Right renal pelvis (tissue), 4 donors: ENCODE measurements at places on chromosomes 7 and 10.

DNA sequence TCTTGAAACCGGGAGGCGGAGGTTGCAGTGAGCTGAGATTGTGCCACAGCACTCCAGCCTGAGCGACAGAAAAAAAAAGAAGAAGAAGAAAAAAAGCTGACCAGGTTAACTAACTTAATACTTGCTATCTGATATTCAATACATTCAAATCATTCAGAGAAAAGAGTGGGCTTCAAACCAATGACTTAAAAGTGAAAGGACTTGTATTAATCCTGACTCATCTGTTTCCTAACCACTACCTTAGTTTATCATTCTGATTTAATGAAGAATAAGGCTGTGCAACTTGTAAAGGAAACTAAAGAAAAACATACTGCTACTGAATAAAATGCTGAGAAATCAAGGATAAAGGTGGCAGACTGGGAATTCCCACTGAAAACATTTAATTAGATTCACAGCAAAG, 128.4 kb downstream of the NRBF2 start:
- DNase-seq, result no peak

DNA sequence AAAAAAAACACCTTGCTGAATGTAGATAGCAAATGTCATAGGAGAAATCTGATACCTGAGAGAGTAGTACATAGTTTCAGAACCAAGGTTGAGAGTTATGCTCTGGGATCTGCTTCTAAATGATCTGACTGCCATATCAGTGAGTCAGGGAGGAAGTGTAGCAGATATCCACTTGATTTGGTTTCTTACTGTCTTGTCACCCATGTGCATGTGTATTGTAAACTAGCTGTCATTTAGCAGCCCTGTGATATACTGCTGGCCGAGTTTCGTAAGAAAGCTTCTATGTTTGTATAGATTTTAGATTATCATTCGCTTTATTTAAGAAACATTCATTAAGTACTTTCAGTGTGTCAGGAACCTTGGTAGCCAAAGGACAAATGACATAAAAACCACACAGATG, 42.0 kb downstream of the SP4 start:
- DNase-seq, result no peak

DNA sequence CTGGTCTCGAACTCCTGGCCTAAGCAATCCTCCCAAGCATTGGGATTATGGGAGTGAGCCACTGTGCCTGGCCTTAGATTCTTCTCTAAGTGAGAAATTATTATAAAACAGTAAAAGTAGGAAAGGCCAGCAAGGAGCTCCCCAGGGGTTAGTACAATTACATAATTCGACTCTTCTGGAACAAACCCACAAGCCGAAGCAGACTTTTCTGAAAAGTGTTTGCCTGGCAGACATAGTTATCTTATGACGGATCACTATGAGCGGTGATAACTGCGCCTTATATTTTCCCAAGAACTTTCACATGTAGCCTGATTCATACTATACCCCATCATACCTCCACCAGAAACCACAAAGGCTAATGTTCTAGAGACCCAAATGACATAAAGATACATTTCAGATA, 30.2 kb upstream of the SH3PXD2A start:
- no peak for DNase-seq

- no peak for DNase-seq
These were observed 17.4 kb downstream of the TRIM8 start for GRCh38 chr10:102661658-102662028.

DNA sequence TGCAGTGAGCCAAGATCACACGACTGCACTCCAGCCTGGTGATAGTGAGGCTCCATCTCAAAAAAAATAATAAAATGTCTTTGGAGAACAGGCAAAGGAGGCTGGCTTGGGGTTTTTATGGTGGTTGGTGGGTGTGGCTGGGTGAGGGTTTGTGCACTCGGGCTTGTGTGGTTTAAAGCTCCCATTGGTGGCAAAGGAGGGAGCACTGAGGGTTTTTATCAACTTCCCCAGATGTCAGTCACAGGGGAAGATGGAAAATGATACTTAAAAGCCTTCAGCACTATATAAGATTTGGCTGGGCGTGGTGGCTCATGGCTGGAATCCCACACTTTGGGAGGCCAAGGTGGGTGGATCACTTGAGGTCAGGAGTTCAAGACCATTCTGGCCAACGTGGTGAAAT, 16.3 kb upstream of the RNF216 start:
- no peak for DNase-seq

DNA sequence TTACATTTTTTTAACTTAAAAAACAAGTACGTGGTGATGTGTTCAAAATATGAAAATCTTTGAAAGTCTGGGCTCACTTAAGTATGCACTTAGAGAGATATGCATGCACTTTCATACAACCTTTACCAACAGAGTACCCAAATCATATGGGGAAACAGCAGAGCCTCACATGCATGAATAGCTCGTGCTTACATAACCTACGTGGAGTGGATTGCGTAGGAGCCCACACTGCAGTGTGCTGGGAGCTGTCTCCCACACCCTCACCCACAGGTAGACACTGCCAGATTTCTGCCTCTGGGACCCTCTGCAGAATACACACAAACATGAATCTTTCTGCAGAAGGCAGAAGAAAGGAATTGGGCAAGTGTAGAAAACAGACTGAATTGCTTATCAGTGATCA, 581 bp downstream of the CLCN1 start:
- no peak for DNase-seq

- DNase-seq, result no peak
These were observed 21.8 kb downstream of the KBTBD2 start for GRCh38 chr7:32869716-32870115.
